ENCODE measurements at places on chromosomes 16 and 17. TPM values are rescaled to one million over a fixed set of nuclear protein-coding genes. Genes with fewer than 3 reads are reported as not detected.

MRPS23 gene
- 72.9 TPM for total RNA-seq

RAD51D gene
- 31.9 TPM for total RNA-seq

CLEC3A gene
- total RNA-seq: 1.1 TPM

ST6GALNAC1 gene
- 1.7 TPM for total RNA-seq

MAP2K6 gene
- total RNA-seq: 11.5 TPM

NPIPA3 gene
- total RNA-seq: not detected

TBC1D3B gene
- 12.5 TPM for total RNA-seq

RAMP2 gene
- total RNA-seq: 24.3 TPM

KRTAP9-4 gene
- not detected for total RNA-seq

GRCh38 chr17:72296456-72296855, 175.6 kb downstream of the SOX9 start:
- no peak overlapping the region for H3K4me3 ChIP-seq
- 0 out of 2 replicates have a peak, but pooled peaks cover 5% of the 10 kb centered on the region for H3K4me1 ChIP-seq
- no peak overlapping the region for H3K27ac ChIP-seq
- no peak for DNase-seq
- H3K36me3 ChIP-seq: no peaks in the 10 kb centered on the region

DNA sequence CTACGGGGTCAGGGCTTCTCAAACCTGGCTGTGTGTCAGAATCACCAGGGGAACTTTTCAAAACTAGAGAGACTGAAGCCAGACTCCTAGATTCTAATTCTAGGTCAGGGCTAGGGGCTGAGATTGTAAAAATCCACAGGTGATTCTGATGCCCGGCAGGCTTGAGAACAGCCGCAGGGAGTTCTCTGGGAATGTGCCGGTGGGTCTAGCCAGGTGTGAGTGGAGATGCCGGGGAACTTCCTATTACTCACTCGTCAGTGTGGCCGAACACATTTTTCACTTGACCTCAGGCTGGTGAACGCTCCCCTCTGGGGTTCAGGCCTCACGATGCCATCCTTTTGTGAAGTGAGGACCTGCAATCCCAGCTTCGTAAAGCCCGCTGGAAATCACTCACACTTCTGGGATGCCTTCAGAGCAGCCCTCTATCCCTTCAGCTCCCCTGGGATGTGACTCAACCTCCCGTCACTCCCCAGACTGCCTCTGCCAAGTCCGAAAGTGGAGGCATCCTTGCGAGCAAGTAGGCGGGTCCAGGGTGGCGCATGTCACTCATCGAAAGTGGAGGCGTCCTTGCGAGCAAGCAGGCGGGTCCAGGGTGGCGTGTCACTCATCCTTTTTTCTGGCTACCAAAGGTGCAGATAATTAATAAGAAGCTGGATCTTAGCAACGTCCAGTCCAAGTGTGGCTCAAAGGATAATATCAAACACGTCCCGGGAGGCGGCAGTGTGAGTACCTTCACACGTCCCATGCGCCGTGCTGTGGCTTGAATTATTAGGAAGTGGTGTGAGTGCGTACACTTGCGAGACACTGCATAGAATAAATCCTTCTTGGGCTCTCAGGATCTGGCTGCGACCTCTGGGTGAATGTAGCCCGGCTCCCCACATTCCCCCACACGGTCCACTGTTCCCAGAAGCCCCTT, 10.9 kb downstream of the STH start:
- H3K36me3 ChIP-seq: no peaks in the 10 kb centered on the region
- H3K4me1 ChIP-seq: no peaks in the 10 kb centered on the region
- H3K27ac ChIP-seq: no peak overlapping the region

DNA sequence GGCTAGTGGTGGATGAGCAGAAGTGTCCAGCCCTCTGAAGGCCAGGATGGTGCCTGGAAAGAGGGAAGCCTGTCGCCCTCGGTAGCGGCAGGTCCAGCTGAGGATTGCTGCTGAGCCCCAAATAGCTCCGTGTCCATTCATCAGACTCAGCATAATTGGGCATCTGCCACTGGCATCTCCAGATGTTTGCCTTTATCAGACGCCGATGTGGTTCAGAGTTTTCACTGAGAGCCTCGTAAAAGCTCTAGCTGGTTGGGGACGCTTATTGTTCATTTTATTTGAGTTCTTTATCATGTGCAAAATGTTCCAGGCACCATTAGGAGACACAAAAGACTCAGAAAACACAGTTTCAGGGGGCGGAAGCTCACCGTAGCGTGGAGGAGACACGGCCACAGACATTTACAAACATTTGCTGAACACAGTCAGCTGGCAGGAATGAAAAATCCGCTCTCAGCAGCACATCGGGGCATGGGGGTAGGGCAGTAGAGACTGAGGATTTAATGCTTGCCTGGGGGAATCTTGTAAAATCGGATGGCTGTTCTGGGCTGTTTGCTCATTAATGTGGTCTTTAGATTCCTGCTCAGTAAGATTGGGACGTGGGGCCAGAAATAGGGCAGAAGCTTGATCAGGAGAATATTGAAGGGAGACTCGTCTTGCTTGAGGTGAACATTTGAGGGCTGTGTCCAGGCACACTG, 41.7 kb downstream of the SMPD3 start:
- no peak overlapping the region for H3K27ac ChIP-seq
- no peaks in the 10 kb centered on the region for H3K27me3 ChIP-seq
- no peak overlapping the region for H3K4me3 ChIP-seq
- DNase-seq: no peak
- peaks cover 6% of the 10 kb centered on the region for H3K4me1 ChIP-seq

- no peaks in the 10 kb centered on the region for H3K36me3 ChIP-seq
- no peak overlapping the region for H3K27ac ChIP-seq
- H3K4me3 ChIP-seq: no peak overlapping the region
- peaks cover 10% of the 10 kb centered on the region for H3K4me1 ChIP-seq
- no peak for DNase-seq
Observed at GRCh38 chr16:48958681-48959080, 323.0 kb downstream of the CBLN1 start.

- H3K27me3 ChIP-seq: no peaks in the 10 kb centered on the region
- H3K4me3 ChIP-seq: no peak overlapping the region
- no peaks in the 10 kb centered on the region for H3K36me3 ChIP-seq
- no peaks in the 10 kb centered on the region for H3K4me1 ChIP-seq
Observed at GRCh38 chr17:74096456-74096855, 107.0 kb upstream of the RPL38 start.

- H3K4me3 ChIP-seq: no peak overlapping the region
- no peaks in the 10 kb centered on the region for H3K27me3 ChIP-seq
- H3K27ac ChIP-seq: peak overlapping the region; percentile 9
- H3K36me3 ChIP-seq: no peaks in the 10 kb centered on the region
- DNase-seq: no peak
Observed at GRCh38 chr16:83994087-83994486, 26.0 kb downstream of the NECAB2 start.

DNA sequence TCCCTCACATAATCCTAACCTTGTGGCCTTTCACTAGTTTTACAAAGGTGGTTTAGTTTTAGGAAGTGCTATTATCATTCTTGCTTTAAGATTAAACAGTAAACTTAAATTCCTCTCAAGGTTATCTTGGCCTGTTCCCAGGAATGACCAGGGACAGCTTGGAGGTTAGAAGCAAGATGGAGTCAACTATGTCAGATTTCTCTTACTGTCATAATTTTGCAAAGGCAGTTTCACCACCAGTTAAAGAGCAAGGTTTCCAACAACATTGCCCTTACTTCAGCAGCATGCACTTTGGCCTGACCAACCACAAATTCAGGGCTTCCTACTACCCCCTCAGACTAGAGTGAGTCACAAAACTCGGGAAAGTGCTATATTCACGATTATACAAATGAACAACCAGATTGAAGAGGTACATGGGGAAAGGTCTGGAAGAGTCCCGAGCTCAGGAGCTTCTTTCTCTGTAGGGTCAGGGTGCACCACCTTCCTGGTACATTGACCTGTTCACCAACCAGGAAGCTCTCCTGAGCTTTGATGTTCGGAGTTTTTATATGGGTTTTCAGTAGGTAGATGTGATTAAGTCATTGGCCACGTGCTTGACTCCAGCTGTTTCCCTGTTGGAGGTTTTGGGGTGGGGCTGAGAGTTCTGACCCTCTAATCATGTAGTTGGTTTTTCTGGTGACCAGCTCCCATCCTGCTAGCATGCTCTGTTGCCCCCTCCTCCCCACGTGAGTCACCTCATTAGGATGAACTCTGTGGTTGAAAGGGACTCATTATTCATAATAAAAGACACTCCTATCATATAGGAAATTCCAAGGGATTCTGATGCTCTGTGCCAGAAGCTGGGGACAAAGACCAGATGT, 19.4 kb downstream of the RHOT1 start:
- H3K4me3 ChIP-seq: no peak overlapping the region
- no peaks in the 10 kb centered on the region for H3K36me3 ChIP-seq
- no peak overlapping the region for H3K27ac ChIP-seq
- H3K27me3 ChIP-seq: no peaks in the 10 kb centered on the region
- H3K4me1 ChIP-seq: no peaks in the 10 kb centered on the region

- H3K36me3 ChIP-seq: no peaks in the 10 kb centered on the region
- no peaks in the 10 kb centered on the region for H3K4me1 ChIP-seq
- no peak overlapping the region for H3K27ac ChIP-seq
- H3K27me3 ChIP-seq: no peaks in the 10 kb centered on the region
Observed at GRCh38 chr17:77505181-77505639, 364.4 kb downstream of the SEC14L1 start.

- H3K36me3 ChIP-seq: no peaks in the 10 kb centered on the region
- peaks cover 39% of the 10 kb centered on the region for H3K4me1 ChIP-seq
- no peak overlapping the region for H3K4me3 ChIP-seq
- no peak for DNase-seq
- H3K27me3 ChIP-seq: no peaks in the 10 kb centered on the region
Observed at GRCh38 chr17:76644995-76645394, 1.4 kb upstream of the ST6GALNAC1 start.

DNA sequence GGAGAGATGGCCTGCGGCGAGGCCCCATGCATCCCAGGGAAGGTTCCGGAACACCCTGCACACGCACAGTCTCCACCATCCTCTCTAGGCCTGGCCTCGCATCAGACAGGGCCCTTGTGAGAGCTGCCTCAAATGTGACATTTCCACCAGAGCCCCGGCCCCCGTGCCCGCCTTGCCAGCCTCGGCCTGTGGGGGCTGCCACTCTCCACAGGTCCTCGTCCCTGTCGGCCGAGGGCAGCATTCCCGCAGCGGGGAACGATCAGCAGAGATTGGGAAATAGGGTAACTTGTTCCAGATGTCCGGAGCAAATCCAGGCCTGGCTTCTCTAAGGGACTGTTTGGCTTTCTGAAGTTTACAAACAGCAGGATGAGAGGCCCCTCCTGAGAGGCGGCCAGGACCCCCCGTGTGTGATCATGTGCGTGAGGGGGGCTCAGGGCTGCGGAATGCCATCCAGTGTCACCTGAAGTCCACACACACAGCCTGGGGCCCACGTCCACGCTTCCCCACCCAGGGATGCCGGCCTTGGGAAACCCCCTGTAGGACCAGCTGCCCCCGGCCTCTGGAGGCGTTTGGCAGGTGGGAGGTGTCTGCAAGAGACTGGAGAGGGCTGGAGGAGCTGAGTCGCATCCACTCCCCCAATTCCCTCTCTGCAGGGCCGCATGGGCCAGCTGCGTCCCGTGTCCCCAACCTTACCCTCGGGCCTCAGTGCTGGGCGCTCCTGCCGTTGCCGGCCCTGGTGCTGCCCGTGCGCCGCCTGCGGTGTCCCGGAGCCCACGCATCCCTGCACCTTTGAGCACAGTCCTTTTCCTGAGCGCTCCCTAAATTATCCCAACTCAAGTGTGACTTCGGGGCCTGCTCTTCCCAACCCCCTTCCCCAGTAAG, 70.4 kb downstream of the ZDHHC7 start:
- H3K27me3 ChIP-seq: no peaks in the 10 kb centered on the region
- no peak overlapping the region for H3K4me3 ChIP-seq
- peak overlapping the region; percentile 73 for H3K27ac ChIP-seq
- no peak for DNase-seq
- H3K4me1 ChIP-seq: no peaks in the 10 kb centered on the region

GRCh38 chr17:57707892-57708291, 37.2 kb downstream of the CCDC182 start:
- H3K27ac ChIP-seq: no peak overlapping the region
- no peak overlapping the region for H3K4me3 ChIP-seq
- no peaks in the 10 kb centered on the region for H3K27me3 ChIP-seq
- DNase-seq: no peak
- no peaks in the 10 kb centered on the region for H3K4me1 ChIP-seq
- H3K36me3 ChIP-seq: no peaks in the 10 kb centered on the region

DNA sequence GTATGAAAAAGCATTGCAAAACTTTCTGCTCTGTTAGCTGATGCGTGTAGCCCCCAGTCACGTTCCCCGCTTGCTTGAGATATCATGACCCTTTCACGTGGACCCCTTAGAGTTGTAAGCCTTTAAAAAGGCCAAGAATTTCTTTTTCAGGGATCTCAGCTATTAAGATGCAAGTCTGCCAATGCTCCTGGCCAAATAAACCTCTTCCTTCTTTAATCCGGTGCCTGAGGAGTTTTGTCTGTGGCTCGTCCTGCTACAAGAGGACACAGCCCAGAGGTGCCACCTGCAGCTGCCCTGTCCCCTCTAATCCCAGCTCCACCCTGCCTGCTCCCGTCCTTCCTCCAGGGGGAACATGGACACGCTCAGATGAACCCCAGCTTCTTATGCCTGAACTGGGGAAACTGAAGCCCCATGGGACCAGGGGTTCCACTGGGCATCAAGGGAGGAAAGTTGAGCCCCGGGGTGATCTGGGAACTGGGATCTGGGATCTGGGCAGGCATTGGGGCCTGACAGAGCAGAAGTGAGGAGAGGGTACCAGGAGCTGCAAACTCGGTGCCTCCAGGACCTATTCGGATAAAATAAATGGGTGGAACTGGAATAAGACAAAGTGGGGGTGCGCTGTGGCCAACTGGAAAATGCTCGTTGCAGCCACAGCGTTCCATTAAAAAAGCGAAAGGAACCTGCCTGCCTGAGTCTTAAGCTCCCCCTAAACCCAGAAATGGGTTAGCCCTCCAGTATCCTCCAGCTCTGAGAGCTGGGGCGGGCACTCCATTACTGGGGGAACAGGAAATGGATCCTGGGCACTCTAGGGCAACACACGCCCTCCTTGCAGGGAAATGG, 19.7 kb downstream of the QPRT start:
- H3K4me3 ChIP-seq: no peak overlapping the region
- 0 out of 2 replicates have a peak, but pooled peaks cover 2% of the 10 kb centered on the region for H3K4me1 ChIP-seq
- no peak for DNase-seq
- H3K27me3 ChIP-seq: no peaks in the 10 kb centered on the region

DNA sequence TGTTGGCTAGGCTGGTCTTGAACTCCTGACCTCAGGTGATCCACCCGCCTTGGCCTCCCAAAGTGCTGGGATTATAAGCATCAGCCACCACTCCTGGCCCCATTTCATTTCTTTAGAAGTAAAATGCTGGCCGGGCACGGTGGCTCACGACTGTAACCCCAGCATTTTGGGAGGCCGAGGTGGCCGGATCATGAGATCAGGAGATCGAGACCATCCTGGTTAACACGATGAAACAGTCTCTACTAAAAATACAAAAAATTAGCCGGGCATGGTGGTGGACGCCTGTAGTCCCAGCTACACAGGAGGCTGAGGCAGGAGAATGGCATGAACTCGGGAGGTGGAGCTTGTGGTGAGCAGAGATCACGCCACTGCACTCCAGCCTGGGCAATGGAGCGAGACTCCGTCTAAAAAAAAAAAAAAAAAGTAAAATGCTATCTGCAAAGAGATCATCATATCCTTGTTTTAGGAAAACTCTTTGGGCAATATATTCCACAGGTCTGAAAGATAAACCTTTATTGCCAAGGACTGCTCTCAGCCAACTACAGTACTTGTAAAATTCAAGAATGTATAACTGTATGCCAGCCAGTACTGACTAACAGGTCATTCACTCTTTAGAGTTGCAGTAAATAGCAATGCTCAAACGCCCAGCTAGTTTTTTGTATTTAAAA, 3.8 kb downstream of the GJC1 start:
- no peak overlapping the region for H3K27ac ChIP-seq
- H3K4me3 ChIP-seq: no peak overlapping the region
- H3K27me3 ChIP-seq: no peaks in the 10 kb centered on the region
- peaks cover 12% of the 10 kb centered on the region for H3K4me1 ChIP-seq

- DNase-seq: no peak
- H3K27ac ChIP-seq: no peak overlapping the region
- H3K4me1 ChIP-seq: no peaks in the 10 kb centered on the region
- H3K27me3 ChIP-seq: no peaks in the 10 kb centered on the region
- no peak overlapping the region for H3K4me3 ChIP-seq
Observed at GRCh38 chr16:5046914-5047313, 13.2 kb upstream of the NAGPA start.

All from Caco-2 (cell line).